ENCODE measurements at places on chromosomes 7 and 10.
A peak's percentile ranks its signal among the peaks of the same experiment; 100 is the strongest.

DNA sequence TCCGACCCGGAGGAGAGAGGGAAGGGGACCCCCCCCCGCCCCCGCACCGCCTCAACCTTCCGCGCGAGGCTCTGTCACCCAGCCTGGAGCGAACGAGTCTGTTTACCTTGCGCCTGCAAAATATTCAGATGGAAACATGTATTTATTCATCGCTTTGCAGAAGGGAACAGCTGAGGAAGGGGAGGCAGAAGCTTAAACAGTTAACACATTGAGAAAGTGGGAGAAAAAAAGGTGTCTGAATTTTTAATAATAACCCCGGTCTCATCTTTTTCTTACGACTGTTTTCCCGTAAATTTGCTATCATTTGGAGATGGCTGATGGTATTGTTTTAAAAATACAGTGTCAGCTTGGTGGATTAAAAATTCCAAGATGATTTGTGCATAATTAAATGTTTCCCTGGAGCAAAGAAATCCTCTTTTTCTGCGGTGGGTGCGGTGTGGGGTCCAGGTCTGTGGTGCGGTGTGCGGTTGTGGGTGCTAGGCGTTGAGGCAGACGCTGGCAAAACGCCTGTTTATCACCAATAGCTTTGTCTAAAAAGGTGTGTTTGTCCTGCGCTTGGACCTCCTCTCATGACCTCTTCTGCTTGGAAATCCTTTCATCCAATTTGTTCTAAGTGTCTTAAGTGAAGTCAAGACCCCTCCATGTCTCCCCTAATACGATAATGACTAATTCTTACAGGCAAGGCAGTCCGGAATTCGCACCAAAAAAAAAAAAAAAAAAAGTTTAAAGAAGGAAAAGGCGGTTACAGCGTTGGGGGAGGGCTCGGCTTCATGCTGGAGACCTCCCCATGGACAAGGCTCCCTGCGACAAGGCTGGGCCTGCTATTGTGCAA lies 1.6 kb downstream of the UNCX start:
- DNase-seq = no peak

DNA sequence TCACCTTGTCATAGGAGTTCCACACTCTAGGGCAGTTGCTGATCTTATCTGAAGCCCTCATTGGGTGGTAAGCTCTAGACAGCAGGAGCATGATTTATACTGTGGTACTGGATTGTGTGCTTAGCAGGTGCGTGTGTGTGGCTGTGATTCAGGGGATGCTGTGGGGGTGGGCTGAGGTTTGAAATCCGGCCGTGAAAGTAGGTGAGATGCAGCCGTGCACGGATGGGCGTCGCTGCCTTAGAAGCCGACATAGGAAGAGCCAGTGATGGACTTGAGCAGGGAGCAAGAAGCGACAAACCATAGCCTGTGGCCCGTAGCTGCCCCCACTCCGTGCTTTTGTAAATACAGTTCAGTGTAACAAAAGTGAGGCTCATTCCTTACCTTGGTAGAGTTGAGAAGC lies 38.2 kb downstream of the PROSER2 start:
- DNase-seq = no peak

- DNase-seq = no peak
These were observed 70.5 kb upstream of the PRKCQ start for GRCh38 chr10:6650586-6650985.

DNA sequence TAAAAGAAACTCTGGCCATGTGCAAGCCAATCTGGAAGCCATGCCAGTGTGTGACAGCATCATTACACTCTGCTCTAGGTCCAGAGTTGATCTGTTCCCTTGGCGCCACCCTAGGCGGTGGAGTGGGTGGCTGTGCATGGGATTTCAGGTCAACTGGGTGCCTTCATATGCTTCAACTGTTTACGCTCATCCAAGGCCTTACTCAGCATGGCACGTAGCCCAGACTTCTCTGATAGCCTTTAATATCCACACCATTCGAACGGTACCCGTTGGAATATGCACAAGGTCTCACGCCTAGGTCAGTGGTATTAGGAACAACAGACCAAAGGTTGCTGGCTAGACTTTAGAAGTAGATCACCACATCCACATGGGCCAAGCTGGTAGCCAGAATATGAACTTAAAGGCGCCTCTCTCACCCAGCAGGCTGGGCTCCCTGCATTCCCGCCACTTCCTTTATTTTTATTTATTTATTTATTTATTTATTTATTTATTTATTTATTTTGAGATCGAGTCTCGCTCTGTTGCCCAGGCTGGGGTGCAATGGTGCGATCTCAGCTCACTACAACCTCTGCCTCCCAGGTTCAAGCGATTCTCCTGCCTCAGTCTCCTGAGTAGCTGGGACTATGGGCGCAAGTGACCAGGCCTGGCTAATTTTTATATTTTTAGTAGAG lies 18.7 kb upstream of the ACHE start:
- no peak for DNase-seq

DNA sequence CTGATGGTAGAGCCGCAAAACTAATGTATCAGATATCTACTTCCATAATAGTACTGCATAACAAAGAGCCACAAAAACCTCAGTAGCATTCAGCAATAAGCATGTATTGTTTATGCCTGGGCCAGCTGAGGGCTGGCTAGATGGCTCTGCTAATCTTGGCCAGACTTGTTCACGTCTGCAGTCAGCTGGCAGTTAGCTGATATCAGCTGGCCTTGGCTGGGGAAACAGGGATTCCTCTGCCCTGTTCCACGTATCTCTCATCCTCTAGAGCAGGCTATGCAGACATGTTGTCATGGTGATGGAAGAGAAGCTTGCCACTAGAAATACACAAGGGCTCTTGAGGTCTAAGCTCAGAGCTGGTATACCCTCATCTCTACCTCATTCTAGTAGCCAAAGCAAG lies 62.9 kb downstream of the GRM8 start:
- peak; percentile 89 for DNase-seq

- DNase-seq = no peak
These were observed 44.7 kb upstream of the ZEB1 start for GRCh38 chr10:31274310-31274709.

- no peak for DNase-seq
These were observed 1035.6 kb upstream of the PHF14 start for GRCh38 chr7:9937944-9938631.

DNA sequence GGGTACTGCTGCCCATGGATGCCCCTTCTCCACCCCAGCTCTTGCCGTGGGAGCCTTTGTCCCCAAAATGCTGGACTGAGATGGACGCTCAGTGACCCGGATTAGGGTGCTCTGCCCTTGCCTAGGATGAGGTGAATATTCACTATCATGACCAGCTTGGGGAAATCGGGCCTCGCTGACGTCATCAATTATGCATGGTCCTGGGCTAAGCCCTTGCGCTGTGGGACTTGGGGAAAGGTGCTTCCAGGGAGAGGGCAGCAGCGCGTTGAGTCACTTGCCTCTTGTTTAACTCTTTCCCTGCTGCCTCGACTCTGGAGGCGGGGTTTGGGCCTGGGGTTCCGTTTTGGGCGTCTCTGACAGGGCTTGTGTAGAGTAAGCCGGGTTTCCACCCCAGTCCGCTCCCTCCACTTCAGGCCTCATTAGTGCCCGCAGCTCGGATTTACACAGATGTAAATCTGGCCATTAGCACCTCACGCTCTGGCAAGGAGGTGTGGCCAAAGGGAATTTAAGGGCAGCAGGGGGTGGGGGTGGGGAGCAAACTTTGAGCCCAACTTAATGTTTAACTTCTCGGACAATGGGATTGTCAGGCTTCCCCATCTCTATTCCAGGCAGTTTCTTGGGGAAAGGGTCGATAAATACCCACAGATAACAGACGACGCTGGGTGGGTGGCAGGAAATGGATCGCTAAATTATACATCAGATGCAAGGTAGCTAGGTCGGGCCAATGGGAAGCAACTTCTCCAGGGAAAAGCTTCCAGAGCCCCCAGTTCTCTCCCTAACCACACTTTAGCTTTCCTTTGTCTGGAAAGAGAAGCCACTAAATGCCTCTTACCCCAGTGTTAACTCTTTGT lies 51.3 kb upstream of the TCF7L2 start:
- DNase-seq = no peak

GRCh38 chr7:27346531-27347275 lies 104.1 kb downstream of the EVX1 start:
- DNase-seq = peak; percentile 12

DNA sequence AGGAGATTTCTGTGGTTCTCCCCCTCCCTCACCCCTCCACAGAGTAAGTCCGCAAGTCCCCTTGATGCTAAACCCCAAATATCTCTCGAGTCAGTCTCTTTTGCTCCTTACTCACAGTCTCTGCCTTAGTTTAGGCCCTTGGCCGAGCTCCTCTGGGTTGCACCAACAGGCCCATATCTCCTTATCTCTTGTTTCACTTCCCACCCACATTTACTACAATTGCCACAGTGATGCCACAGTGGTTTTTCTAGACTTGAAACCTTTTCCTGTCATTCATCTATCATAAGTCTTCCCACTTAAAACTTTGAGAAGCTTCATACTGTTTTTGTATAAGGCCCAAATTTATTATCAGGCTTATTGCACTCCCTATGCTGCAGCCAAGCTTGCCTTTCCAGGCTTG lies 23.4 kb upstream of the NME8 start:
- no peak for DNase-seq

DNA sequence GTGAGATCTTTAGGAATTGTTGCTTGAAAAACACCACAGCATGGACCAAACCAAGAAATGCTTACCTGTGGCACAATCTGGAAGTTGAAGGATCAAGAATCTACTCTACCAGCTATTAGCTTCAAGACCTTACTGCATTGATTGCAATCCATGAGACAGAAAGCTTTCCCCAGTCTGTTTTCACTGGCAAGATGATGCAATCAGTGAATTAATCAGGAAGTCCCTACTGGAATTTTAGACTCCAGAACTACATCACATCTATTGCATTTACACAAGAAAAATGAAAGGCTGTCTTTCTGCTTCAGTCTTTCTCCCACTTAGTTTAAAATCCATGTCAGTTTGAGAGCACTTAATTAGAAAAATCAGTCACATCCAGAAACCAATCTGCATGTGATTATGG lies 191.7 kb downstream of the TFEC start:
- no peak for DNase-seq

DNA sequence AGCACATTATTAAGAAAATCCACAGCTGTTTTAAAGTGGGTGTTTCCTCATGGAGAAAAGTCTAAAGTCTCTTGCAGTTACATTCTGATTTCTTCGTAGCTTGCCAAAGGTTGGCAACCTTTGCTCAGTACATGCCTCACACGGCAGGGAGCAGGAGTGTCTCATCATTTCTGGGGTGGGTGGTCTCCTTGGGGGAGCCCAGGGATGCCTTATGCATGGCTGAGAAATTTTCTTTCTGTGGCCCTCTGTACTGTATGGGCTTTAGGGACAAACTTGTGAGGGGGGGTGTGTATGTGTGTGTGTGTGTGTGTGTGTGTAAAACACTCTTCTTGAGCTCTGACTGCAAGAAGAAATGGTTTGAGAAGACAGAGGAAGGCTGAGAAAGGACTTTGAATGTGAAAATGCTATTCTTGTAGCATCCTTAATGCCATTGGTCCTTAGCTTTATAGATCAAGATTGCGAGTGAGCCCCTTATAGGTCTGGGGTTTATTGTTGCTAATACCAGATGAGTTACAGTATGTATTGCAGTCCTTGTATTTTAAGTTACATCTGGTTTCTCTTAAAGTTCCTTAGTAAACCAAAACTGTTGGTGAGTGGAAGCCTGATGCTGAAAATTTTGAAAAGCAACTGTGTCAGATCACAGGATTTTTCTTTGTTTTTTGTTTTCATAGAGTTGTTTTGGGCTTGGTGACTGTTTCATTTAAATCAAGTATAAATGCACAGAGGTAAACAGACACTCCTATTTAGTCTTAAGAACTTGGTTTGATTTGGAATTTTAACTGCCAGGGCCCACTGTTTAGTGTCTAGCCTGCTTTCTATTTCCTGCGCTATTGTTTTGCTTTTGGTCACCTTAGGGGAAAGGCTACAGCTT lies 242.0 kb downstream of the BICC1 start:
- no peak for DNase-seq

GRCh38 chr7:43531700-43532099 lies 51.2 kb upstream of the STK17A start:
- DNase-seq = no peak

DNA sequence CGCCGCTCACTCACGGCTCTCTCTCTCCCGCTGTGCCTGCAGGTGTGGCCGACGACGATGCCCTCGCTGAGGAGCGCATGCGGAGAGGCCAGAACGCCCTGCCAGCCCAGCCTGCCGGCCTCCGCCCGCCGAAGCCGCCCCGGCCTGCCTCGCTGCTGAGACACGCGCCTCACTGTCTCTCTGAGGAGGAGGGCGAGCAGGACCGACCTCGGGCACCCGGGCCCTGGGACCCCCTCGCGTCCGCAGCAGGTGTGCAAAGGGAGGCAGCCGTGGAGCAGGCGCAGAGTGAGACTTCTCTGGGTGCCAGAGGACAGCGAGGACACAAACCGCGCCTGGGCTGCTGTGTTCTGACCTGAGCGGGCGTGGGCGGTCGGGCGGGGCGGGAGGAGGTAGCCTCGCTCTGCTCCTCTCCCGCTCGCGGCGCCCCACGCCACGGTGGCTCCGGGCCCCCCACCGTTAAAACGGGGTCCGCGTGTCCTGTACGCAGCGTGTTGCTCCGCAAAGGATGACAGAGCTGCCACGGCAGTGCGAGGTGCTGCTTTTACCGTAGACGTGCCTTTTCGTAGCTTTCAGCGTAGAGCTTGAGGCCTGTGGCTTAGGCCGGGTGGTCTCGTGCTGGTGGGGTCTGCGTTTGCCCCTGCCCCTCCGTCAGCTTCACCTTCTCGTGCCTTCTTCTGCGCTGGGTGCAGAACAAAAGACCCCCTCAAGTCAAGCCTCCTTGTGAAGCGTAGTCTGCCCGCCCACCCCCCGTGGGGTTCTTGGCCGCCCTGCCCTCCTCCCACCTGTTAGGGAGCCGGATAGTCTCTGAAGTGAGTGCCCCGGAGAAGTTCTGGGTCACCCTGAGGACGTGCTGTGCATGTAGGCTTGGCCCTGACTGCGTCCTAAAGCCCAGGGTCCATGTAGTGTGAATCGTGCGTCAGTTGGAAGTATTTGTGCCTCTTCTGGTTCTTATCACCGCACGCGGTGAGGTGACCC lies 73.2 kb downstream of the DNAJB6 start:
- DNase-seq = no peak

- peak; percentile 77 for DNase-seq
These were observed 12.3 kb downstream of the KLF14 start for GRCh38 chr7:130721486-130722277.

DNA sequence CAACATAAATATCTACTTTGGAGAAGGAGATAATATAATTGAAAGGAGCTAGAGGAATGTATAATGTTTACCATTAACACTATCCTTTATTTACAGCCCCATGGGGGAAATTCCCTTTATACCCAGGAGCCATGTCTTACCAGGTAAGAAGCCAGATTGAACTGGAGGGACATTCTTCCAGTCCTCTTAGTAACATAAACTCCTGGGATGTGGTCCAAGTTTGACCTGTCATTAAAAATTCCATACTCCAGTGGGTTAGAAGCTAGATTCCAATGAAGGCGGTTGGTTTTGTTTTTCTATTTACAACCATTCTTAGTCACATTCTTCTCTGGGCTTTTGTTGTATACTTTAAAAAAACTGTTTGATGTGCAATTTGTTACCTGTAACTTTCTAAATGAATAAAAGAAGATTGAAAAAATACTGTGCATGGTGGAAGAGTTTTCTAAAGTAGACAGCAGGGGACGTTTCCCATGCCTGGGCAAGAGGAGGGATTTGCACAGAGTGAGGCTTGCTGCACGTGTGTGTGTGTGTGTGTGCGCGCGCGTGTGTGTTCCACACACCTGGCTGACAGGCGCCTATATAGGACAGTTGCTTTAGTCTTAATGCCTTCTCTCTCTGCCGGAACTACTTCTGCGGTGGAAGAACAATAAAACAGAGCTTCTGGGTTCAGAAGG lies 2.0 kb downstream of the PLCE1 start:
- no peak for DNase-seq

Measured in NCI-H1092 treated with DMSO at 0.1 percent for 48 hours (cell line).